Retina (tissue), 1 donor: ENCODE measurements at places on chromosomes 3 and 15.

GRCh38 chr3:134699141-134699711 lies 48.4 kb upstream of the KY start:
- DNase-seq, result no peak

DNA sequence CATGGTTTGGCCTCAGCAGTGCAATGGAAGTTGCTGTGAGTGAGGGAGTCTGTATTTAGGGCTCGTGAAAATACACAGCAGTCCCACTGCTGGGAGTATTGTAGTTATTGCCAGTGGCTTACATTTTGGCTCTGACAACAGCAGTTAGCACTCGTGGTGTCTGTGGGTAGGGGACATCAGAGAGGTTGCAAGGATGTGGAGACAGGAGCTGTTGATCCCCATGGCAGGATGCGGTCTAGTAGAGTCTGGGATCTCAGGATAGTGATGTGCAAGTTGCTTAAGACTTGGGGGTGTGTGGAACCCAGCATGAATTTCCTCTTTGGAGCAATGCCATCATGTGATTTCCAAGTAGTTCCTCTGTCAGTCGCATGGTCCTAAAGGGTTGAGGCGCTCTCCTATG lies 59.9 kb downstream of the GALK2 start:
- no peak for DNase-seq

- DNase-seq, result no peak
Observed at GRCh38 chr15:55638764-55639163, 50.6 kb upstream of the PYGO1 start.

- no peak for DNase-seq
Observed at GRCh38 chr3:77536038-77536775, 496.3 kb downstream of the ROBO2 start.

GRCh38 chr3:183381179-183381578 lies 47.2 kb downstream of the MCF2L2 start:
- DNase-seq, result no peak

- DNase-seq, result no peak
Observed at GRCh38 chr3:47006145-47006651, 26.7 kb downstream of the NBEAL2 start.
